ENCODE measurements at places on chromosomes 5 and 9.

DNA sequence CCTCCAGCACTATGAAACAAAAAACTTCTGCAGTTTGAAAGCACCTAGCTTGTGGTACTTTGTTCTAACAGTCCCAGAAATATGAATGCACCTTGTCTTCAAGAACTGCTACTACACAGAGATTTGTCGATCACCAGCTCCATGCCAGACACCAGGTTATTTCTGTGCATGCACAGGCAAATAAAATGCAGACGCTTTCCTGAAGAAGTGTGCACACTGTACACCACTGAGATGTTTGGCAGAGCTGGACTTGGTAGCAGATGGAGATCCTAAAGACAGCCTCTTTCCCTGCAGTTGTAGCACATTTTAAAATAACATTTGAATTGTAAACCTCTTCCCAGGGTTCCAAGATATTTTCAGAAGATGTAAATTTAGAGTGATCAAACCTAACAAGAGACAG lies 730.0 kb downstream of the MTRR start:
- no peak for DNase-seq

- no peak for DNase-seq
Observed at GRCh38 chr5:25619273-25619672, 974.5 kb upstream of the CDH10 start.

GRCh38 chr5:8869932-8870331 lies 675.9 kb downstream of the SEMA5A start:
- DNase-seq: no peak

DNA sequence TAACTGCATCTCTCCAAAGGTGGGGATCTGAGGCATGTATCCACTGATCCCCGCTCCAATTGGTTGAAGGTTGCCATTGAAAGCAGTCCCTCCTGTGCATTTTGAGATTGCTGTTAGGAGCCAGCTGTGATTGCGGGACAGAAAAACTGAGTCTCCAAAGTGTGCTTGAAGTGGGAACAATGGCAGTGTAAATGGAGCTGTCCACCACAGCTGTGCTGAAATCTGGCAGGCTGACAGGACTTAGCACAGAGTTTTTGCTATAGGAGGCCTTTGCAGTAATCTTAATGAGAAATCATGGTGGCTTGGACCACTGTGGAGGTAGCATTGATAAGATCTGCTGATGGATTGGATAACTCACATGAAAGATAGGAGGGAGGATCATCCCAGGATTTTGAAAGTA lies 3.3 kb downstream of the RNF20 start:
- no peak for DNase-seq

DNA sequence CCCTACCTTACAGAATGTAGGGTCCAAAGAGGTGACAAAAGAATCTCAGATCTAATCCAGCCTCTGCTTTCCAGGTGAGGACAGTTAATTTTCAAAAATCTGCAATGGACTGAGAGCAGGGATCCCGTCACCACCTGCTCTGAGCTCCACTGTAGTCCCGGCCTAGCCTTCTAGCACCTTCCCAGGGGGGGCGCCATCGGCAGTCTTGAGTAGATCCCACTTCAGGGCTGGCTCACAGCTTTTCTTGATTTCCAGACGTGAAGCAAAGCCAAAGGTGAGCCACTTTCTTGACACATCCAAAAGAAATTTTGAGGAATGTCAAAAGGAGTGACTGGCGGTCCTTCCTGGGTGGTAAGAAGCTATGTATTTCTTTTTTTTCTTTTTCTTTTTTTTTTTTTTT lies 114.1 kb downstream of the SYK start:
- DNase-seq: peak; percentile 20

- DNase-seq: no peak
Observed at GRCh38 chr9:107890921-107891465, 401.4 kb upstream of the KLF4 start.

DNA sequence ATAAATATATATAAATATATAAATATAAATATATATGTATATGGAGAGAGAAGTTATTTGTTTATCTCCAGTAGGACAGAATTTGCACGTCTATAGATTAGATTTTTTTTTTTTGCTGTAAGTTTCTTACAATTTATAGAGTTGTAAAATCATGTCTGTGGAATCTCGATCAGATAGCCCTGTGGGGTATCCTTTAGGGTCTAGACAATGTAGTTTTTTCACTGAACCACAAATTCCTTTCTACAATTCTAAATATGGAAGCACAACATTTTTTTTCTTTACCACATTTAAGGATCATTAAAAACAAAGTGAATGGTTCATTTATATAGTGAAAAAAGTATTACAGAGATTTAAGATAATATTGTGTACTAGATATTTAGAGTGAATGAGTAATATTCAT lies 384.2 kb upstream of the ZNF608 start:
- DNase-seq: no peak

DNA sequence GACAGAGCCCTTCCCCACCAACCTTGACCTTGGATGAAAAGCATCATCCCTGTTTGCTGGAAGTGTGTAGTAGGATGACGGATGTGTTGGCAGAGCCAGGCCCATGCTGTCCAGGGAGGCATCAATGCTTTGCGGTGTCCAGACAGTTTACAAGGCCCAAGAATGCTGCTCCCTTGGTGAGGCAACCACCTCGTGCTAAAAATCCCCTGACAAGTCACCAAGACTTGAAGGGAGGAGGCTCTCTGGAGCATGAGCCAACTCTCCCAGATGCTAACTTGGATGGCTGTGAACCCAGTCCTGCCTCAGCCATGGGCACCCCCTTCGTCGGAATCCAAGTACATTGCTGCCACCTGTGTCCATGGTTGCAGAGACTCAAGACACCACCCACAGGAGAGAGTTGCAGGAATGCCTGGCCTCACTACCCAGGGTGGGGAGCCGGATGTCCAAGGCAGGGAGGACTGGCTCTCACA lies 9.5 kb upstream of the NKD2 start:
- DNase-seq: no peak

DNA sequence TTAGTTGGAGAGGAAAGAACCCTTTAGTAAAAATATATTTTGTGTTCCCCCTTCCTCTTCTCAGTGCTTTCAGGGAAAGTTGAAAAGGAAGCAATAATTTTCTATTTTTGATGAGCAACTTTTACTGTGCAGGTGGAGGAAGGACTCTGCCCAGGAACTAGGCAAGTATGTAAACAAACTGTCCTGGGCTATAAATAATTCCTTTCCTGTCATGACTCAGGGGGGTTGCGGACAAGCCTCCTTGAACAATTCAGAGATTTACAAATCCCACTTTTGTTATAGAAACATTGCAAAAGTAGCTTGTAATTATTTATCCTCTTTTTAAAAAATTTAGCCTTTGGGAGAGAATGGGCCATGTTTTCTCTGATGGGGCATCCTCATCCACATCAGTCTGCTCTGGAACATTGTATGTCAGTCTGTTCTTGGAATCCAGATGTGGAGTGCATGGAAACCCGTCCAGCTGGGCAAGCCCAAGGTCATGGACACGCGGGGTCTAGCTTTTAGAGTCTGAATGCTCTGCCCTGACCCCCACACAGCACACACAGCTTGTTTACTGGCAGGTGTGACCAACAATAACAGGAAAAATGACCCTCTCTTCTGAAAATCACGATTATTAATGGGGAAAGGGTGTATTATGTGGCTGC lies 127.6 kb downstream of the GADD45G start:
- DNase-seq: no peak

- no peak for DNase-seq
Observed at GRCh38 chr9:23232831-23233230, 593.2 kb downstream of the ELAVL2 start.

DNA sequence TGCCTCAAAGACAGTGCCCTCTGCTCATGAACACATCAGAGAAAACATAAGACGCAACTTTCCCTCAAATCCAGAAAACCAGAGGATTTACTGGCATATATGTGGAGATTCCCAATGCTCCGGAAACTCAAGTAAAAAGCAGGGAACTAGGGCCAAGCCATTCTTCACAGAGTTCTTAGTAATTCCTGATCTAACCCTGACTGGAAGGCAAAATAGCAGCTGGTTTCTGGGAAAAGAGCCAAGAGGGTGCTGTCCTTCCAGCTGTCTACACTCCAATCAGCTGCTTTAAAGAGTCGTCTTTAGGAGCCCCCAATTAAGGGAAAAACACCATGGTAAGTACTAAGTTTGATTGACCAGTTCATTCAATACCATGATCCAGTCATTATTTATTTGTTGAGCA lies 49.6 kb downstream of the GNA14 start:
- DNase-seq: no peak

DNA sequence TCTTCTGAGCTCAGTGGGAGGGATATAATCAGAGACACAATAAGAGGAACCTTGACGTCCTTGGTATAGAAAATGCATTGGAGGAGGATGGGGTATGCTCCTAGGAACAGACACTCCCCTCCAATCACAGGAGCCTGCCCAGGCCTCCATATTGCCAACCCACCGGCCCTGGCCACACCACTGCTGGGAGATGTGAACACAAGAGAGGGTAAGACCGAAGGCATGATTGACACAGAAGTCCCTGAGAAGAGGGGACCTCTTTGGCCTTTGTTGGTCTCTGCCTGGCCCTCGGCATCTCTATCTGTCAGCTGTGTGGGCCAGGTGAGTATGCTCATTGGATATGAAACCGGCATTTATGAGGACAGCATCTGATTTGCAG lies 62.0 kb downstream of the CRB2 start:
- no peak for DNase-seq

DNA sequence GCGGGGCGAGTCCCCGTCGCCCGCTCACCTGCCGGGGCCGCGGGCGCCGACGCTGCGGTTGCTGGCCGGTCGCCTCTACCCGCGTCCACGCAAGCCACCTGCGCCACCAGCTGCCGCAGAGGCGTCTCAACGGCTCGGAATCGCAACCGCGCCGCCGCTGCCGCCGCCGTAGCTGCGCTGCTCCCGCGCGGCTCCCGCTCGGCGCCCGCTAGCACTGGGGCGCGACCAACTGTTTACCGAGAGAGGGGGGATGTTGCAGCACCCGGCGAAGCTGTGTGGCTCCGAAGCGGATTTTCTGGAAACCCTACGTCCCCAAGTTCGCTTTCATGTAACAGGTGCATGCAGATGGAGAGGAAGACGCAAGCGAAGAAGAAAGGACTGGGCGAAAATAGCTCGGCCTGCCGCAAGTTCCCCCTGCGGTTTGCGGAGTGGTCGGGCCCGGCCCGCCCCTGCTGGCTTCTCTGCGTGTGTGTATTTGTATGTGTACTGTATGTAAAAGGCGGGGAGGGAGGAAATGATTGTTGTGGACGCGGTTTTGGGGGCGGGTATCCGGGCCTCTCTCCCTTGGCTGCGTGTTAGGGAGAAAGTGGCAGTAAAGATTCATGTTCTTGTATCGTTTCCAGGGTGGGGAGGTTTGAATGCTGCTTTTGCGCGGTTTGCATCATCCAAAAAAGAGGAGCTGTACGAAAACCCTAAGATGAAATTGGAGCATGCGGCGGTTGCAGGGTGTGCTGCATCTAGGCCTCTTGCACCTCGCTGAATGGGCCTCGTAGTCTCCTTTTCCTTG lies at the start of gene PSIP1:
Gene PSIP1, minus strand, starts transcription at position 182 of the 787 bp plus-strand sequence. CDS start 782 bp downstream, outside the sequence.
- peak; percentile 46 for DNase-seq

GRCh38 chr9:127884427-127884911 lies 7.0 kb upstream of the AK1 start:
- no peak for DNase-seq

DNA sequence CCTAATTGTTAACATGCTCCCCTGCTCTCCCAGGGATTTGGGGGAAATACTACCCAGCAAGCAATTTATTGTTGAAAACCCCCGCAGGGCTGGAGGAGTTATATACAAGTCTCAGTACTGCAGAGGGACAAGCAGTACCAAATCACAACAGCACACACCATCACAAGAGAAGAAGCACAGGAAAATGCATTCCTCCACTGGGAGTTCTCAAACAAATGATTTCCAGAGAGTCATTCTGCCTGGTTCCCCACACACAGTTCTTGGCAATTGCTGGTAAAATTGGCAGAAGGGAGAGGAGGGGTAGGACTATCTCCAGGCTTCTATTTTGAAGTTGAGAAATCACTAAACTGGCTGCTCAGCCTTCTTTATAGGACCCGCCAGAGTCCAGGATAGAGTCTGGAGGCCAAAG lies 16.8 kb downstream of the SIL1 start:
- DNase-seq: no peak

DNA sequence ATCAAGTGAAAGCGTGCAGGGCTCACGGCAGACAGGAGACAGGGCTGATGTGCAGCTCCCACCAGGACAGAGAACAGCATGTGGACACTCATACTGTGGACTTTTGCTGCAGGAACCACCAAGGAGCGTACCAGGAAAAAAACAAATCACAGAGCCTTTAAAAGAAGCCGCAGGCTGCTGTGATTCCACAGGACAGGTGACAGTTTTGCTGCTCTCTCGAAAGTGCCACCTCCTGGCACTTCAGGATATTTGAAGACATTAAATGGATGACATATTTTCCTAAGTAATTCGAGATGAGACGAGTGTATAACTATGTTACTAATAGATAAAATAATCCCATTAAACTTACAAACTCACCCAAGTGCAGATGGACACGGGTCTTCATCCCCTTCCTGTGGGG lies 29.3 kb downstream of the ZDHHC11 start:
- no peak for DNase-seq

DNA sequence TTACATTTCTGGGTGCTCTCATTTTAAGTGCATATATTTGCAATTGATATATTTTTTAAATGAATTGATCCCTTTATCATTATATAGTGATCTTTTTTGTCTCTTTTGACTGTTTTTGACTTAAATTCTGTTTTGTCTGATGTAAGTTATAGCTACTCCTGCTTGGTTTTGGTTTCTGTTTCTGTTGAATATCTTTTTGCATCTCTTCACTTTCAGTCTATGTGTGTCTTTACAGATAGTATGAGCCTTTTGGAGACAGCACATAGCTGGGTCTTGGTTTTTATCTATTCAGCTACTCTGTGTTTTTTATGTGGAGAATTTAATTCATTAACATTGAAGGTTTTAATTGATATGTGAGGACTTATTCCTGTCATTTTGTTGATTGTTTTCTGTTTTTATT lies 311.3 kb downstream of the SPATA31D1 start:
- DNase-seq: no peak

- no peak for DNase-seq
Observed at GRCh38 chr5:139982975-139983240, 60.2 kb downstream of the NRG2 start.

GRCh38 chr9:134258332-134258731 lies 67.9 kb upstream of the RXRA start:
- DNase-seq: no peak

GRCh38 chr5:98461485-98461884 lies 312.0 kb upstream of the RGMB start:
- DNase-seq: no peak

GRCh38 chr9:88923092-88923491 lies 68.2 kb upstream of the S1PR3 start:
- no peak for DNase-seq
